ENCODE measurements at places on chromosomes 16 and 17.

DNA sequence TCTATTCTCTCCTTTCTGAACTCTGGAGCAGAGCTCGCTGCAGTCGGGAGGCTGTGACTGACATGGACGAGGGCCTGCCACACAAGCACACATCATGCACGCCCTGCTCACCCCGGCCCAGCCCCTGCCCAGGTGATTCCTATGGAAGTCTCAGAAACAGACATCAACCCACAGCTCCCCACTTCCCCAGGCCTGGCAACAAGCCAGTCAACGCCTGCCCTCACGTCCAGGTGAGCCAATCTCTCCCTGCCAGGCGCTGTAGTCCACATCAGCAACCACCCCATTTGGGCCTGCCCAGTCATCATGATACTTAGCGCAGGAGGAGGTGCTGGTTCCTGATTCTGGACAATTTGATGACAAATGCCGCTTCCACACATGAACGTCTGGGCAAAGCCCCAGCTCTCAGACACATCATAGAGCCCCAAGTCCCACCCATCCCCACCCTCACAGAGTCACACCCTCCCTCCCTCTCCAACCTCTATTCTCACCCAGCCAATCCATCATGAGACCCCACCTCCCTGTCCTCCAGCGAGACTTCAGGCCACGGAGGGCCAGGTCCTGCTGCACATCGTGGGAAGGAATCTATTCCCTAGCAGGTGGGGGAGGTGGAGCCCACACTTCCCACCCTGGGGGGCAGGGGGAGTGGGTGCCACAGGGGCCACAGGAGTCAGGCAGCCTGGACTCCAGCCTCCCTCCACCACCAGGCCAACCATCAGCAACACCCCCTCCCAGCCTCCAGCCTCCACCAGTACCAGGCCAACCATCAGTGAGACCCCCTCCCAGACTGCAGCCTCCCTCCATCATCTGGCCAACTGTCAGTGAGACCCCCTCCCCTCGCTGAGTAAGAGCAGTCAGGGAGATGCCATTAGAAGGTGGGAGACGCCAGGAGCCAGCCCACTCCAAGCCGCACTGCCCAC is 33.7 kb upstream of the GSG1L start:
- no peak for DNase-seq

GRCh38 chr17:27793168-27793905 is 7.0 kb downstream of the NOS2 start:
- no peak for DNase-seq

DNA sequence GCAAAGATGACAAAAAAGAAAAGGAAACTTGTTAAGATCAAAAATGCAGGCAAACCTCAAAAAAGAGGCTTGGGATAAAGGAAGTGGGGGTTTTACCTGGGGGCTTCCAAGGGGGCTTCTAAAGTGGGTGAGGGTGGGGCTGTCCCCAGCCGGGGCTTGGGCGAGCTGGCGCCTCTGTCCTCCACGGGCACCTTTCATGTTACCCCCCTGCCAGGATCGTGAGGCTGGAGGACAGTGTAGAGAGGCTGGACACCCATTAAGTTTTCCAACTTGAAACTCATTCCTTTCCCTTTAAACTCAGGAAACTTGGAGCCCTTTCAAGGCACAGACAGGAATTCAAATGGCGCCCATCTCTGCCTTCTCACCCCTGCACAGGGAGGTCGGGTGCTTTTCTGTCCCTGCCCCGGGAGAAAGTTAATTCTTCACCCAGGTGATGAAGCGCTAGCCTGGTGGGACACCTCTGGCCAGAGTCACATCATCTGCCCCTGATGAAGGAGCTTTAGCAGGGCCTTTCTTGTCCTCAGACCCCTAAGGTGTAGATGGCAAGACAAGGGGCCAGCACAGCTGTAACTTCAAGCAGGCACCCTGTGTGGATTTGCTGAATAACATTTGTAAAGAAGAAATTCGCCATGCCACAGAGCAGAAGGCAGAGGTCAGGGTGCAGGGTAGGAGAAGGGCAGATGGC is 87.3 kb downstream of the C16orf78 start:
- no peak for DNase-seq

DNA sequence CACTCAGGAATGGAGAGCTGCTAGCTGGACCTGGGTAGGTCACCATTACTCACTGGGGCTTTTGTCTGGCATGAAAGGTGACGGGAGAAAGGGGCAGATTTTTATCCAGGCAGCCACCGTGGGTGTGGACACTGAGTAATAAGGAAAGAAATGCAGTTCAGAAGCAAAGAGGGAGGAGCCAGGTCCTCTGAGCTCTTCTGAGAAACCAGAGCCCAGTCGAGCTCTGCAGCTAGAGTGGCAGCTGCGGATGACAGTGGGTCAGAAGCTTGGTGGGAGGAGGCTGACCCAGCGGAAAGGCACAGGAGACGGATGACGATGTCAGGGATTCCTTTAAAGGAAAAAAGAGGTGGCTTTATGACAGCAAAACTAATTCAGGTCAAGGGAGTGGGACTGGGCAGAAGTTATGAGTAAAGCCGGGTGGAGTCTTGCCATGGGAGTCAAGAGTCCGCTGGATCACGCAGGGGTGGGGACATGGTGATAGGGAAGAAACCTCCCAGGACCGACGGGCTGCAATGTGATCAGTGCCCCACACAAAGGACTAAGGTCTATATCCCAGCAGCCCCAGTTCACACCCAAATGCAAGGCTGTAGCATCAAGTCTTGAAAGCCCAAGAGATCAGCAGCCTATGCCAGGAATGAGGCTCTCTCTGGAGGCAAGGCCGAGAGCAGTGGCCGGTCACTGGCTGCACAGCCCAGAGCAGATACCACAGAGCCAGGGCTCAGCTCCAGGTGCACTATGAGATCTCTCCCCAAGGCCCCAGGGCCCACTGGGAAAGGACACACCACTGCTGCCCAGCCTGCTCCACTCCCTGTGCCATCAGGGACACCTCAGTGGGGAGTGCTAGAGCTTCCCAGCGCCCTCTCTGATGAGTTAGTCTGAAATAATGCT is 6.3 kb upstream of the MNT start:
- DNase-seq: no peak

DNA sequence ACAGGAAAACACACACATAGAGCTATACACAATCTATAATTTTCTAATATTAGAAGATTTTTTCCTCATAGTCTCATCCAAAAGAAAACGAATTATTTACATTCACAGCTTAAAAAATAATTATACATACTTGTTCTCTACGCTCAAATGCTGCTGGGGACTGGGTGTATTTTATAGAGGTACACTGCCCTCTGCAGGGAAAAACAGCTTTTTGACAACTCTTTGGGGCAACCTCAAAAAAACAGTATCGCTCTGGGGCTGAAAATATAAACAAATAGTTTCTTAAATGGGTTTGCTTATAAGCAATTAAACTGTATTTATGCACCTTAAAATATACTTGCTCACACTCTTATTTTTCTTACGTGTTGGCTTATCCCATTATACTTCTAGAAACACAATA is 261.8 kb upstream of the PSMD7 start:
- no peak for DNase-seq

GRCh38 chr17:79809530-79810129 is 12.8 kb upstream of the CBX8 start:
- DNase-seq: no peak

- no peak for DNase-seq
These were observed 25.7 kb upstream of the RASL10B start for GRCh38 chr17:35705705-35706104.

- DNase-seq: no peak
These were observed 13.1 kb upstream of the CYB5B start for GRCh38 chr16:69411064-69411985.

GRCh38 chr16:75085556-75085955 is 31.0 kb downstream of the LDHD start:
- DNase-seq: no peak

DNA sequence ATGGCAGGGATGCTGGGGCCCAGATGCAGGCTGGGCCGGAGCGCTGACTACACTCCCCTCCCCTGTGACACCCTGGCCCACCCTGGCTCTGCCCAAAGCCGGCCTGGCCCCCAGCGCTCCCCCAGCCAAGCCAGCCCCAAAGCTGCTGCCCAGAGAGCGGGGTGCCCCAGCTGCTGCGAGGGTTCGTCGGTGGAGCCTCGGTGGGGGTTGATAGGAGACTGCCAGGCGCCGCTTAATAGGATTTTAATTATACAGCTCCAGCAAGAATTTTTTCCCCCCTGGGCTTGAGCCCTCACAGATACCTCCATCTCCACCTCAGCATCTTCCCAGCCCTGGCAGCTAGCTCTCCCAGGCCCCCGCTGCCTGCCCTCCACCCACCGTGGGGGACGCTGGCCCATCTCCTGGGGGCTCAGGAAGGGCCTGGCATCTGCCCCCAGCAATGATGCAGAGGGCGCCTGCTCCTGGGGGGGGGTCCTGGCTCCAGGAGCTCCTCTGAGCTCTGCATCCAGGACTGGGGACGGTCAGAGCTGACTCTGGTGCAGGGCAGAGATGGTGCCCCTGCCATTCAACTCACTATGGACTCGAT is 36.8 kb upstream of the DLX4 start:
- DNase-seq: no peak

- peak; percentile 28 for DNase-seq
These were observed 56.7 kb downstream of the GRB7 start for GRCh38 chr17:39794249-39794970.

DNA sequence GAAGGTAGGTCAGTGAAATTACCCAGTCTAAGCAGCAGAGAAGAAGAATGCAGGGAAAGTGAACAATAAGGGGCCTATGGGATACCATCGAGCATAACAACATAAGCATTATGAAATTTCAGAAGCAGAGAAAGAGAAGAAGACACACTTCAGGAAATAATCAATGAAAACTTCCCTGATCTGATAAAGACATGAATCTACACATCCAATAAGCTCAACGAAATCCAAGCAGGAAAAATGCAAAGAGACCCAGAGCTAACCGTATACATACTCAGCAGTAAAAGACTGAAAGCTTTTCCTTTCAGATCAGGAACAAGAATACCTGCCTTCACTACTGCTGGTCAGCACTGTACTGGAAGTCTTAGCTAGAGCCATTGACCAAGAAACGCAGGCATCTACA is 38.6 kb downstream of the WDR45B start:
- DNase-seq: no peak

GRCh38 chr16:17336530-17336900 is 134.2 kb downstream of the XYLT1 start:
- no peak for DNase-seq

- DNase-seq: no peak
These were observed 240.5 kb downstream of the GSG1L start for GRCh38 chr16:27822996-27823395.

- DNase-seq: no peak
These were observed 19.3 kb downstream of the KNOP1 start for GRCh38 chr16:19698480-19699465.

DNA sequence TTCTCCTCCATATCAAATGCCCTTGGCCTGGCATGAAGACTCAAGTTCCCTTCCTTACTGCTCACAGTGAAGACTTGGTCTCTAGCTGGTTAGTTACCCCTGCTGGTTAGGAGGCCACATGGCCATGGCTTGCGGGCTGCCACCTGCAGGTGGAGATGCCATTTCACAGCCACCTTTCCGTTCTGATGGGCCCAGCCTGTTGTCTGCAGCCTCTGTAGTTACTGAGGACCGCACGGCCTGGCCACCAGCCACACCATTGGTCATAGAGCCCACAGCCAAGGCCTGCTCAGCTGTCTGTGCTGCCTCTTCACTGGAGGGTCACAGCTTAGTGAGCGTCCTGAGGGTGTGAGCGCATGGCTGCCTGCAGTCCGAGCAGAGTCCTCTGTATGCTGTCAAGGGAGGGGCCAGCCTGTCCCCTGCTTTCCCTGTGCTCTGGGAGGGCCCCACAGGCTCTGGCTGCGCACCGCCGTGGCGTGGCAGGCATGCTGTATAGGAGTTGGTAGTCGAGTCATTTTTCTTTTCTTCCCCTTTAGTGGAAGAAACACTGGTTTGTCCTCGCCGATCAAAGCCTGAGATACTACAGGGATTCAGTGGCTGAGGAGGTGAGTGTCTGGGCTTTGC is 59.2 kb downstream of the PLD6 start:
- peak; percentile 15 for DNase-seq
